HS-27A (cell line): ENCODE measurements at places on chromosomes 5 and 9.

DNA sequence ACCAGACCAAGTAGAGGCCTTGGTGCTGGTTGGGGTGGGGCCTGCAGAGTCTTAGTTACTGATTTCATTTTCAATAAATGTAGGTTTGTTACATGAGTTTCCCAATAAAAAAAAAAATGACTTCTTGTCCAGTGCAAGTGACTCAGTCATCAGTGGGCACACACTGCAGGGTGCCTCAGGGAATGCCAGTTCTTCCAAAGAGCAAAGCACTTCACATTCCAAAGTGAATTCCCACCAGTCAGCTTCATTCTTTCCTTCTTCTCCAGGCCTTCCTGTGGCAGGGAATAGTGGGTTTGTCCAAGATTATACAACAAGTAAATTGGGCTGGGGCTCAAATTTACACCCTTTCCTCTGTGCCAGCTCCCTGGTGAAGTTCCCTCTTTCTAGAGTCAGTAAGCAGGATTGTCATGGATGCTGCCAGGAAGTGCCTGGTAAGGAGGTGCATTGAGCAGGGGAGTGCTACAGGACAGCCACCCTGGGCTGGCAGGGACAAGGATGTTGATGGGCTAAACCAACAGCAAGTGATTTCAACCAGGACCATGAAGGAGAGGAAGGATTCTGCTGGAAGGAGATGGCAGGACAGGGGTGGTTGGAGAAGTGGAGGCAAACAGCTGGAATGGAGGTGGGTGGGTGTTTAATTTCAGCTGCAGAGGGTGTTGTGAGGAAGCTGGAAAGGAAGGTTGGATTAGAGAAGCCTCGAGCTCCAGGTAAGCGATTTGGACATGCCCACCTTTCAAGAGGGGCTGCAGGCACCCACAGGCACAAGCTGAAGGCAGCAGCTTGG is 3.7 kb upstream of the B4GALT7 start:
- DNase-seq: no peak

DNA sequence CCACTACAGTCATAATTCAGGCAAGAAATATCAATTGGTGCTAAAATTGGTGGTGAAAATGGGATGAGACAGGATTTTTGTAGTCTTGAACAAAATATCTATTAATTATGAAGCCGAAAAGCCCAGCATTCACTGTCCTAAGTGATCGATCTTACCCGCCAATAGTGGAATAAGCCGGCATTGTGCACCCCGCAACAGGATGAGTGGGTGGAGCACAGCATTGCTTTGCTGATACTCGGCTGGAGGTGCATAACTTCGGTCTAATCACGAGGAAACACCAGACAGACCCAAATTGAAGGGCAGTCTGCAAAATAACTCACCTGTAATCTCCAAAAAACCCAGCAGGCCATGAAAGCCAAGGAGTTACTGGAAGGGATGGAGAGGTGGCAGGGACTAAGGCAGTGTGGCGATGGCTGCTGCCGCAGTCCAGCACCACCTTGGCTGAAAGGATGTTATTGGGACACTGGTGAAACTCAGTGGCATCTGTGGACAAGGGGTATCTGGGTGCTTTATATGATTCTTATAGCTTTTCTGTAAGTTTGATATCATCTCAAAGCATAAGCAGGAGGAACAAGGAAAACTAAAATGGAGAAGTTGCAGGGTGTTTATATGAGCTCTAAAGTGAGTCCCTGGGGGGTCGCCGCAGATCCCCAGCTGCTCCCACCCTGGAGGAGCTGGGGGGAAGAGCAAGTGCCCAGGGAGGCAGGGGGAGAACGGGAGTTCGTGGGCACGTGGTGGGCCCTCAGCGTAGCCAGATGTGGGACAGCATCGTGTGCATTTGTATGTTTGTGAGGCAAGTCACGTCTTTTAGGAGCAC is 45.2 kb downstream of the AHRR start:
- no peak for DNase-seq

DNA sequence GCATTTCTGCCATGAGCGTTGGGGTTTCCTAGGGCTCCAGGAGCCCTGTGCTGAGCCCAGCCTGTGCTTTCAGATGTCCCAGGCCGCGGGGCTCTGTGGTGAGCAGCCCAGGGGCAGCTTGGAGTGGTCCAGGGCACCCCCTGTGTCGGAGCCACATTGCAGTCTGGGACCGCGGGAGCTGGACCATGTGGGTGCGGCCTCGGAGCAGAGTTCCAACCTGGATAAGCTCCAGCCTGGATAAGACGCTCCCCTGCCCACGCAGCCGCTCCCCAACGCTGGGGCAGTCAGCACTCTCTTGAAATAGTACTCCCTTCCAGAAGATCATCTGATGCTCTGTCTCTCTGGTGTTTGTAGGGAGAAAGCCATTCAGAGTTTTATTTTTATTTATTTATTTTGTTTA is 111.1 kb downstream of the WNK2 start:
- no peak for DNase-seq

DNA sequence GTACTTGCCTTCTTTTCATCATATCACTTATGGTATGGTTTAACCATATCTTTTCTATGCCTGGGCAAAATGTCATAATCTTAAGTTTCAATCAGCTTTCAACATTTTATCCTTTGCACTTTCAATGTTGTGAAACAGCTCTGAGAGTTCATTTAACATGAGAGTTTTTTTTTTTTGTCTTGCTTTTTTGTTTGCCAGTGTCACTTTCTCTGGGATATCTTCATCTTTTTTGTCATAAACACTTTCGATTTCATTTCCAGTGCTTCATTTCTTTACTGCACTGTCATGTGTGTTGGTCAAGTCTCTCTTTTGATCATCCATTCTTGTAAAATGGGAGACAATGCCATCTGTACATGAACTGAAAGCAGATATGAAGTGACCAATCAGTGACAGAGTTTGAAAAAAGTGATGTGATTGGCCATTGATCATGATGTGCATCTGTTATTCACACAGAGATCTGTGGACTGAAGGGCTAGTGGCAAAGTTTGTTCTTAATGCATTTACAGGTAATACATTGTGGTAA is 7.5 kb upstream of the POU5F2 start:
- DNase-seq: no peak

DNA sequence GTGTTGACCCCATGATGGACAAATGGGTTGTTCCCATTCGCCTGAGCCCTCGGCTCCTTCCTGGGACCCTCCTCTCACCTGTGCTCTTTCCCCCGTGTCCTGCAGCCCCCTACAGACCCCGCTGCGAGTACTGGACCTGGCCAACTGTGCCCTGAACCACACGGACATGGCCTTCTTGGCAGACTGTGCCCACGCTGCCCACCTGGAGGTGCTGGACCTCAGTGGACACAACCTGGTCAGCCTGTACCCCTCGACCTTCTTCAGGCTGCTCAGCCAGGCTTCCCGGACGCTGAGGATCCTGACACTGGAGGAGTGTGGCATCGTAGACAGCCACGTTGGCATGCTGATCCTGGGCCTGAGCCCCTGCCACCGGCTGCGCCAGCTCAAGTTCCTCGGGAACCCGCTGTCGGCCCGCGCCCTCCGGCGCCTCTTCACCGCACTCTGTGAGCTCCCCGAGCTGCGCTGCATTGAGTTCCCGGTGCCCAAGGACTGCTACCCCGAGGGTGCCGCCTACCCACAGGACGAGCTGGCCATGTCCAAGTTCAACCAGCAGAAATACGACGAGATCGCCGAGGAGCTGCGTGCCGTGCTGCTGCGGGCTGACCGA is 3.4 kb downstream of the LRRC14B start:
- DNase-seq: no peak

DNA sequence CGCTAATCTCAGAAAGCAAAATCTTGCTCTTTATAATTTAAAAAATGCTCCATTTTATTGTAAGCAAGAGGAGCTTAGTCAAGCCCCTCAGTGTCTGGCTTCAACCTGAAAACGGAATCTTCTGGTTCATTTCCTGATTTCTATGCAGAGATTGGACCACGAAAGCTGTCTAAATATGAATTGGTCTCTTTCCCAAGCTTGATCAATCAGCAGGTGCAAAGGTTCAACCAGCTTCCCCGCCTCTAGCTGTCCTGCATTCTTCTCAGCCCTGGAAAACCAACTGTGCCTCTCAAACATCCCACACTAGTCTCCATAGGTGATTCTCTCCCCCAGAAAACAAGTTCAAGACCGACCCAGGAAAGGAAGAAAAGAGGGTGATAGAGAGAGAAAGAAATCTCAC is 34.5 kb downstream of the FNBP1 start:
- no peak for DNase-seq

DNA sequence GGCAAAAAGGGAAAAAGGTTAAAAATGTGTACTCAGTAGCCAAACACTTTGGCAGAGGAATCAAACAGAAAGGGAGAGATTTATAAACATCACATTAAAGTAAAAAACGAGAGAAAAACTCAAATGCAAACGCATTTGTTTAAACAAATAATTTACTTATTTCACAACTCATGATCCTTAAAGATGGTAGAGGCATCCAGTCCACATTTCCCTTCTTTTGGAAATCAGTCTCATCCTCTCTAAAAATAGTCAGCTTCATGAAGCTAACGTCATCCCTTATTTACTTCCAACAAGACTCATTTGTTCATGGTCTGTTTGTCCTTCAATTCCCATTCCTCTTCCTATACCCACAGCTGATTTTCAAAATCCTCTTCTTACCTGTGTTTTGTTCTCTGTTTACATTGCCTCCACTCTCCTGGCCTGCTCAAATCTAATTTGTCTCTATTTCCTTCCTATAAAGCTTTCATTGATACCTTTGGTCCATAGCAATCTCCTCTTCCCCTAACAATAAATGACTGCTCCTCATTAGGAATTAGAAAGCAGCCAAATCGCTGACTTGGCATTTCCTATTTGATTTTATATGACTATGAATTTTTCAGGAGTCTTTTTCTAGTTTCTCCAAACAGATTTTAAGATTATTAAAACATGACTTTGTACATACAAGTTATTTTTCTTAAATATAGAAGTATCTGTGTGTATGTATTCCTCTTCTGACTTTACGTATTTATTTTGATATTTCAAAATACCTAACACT is 805.3 kb downstream of the TLE1 start:
- no peak for DNase-seq

DNA sequence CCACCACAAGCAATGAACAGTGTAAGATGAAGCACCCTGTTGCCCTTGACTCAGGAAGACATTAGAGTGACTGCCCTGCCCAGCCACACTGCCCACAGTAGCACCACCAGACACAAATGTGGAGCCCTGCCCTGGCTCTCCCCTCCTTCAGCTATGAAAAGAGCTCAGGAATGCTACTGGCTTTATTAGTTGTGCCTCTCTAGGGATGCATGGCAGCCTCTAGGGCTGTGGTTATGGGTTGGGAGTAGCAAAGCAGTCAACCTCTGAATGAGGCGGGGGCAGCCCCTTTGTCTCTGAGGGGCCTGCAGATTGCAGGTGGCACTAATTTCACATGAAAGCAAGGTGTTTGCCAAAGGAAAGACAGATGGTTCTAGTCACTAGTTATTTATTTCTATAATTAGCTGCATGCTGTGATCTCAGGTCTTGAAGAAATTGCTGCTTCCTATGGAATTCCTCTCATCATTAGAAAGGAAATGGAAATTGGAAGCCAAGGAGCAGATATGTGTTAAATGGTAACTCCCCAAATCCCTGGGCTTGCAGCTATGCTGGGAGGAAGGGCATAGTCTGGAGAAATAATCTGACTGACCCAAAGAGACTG is 259.4 kb downstream of the TLR4 start:
- DNase-seq: no peak
